ENCODE measurements at places on chromosomes 4 and X. TPM values are rescaled to one million over a fixed set of nuclear protein-coding genes. Genes with fewer than 3 reads are reported as not detected.

- H3K4me1 ChIP-seq, result no peaks in the 10 kb centered on the region
- no peaks in the 10 kb centered on the region for H3K27me3 ChIP-seq
- no peaks in the 10 kb centered on the region for H3K36me3 ChIP-seq
- no peak overlapping the region for H3K27ac ChIP-seq
- DNase-seq, result no peak
Observed at GRCh38 chr4:98845960-98846359, 83.0 kb downstream of the EIF4E start.

DNA sequence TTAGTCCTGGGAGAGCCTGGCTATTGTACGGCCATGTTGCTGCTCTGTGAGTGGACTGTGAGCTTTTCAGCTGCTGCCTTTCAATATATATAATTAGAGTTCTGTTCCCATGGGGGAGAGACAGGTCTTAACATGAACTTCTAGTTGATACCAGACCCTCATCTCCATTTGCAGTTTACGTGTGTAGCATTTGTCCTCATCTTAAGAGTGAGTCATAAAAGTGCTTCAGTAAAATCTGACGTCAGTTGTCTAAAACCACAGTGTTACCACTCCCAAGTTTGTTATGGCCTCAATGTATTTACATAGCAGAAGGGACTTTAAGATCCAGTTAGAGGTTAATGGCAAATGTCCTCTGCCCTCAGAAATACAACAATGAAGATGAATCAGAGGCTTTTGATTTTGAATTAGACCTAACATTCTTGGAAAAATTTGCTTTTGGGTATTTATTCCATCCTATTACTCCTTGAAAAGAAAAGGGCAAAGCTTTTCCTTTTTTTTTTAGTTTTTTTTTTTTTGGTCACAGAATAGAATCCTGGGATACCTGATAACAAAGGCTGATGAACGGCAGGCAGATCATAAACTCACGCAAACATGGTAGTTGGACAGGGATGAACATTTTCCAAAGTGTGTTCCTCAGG lies 38.6 kb downstream of the PHOX2B start:
- H3K4me3 ChIP-seq, result no peak overlapping the region
- H3K36me3 ChIP-seq, result no peaks in the 10 kb centered on the region
- no peaks in the 10 kb centered on the region for H3K4me1 ChIP-seq
- H3K27me3 ChIP-seq, result no peaks in the 10 kb centered on the region
- no peak for DNase-seq
- H3K27ac ChIP-seq, result no peak overlapping the region

- H3K27me3 ChIP-seq, result no peaks in the 10 kb centered on the region
- H3K27ac ChIP-seq, result no peak overlapping the region
- H3K4me1 ChIP-seq, result no peaks in the 10 kb centered on the region
- DNase-seq, result no peak
Observed at GRCh38 chr4:147787204-147787603, 55.3 kb downstream of the ARHGAP10 start.

DNA sequence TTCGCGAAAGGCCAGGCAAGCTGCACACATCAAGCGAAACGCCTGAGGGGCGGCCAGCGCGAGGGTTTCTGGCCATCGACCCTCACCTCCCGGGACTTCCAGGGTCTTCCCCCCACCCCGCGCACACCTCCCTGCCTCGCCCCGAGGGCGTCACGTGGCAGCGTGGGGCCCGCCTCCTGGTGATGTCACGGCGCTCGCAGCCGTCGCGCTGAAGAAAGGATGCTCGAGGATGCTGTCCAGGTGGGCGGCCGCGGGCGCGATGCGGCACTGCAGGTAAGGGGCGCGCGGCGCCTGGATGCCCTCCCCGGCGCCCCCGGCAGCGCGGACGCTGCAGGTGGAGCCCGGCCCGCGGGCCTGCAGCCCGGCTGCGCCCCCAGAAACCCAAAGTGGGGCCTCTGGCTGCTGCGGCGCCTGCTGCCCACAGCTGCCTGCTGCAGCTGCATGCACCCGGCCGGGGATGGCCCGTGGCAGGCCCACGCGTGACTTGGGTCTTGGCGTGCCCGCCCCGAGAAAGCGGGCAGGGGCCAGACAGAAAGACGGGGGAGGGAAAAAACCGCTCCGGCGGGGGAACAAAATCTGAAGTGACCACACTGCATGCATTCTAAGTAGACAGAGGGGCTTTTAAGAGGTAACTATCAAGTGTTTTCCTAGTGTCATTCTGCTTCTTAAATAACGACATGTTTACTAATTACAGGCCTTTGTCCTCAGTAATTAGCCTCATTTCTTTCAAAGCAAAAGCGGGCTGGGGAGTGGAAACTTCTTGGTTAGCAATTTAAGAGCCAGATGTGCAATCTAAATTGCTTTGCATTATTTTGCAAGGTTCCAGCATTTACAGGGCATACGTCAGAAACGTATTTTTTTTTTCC lies 1.7 kb downstream of the CLCN4 start:
- no peak overlapping the region for H3K27ac ChIP-seq
- peaks cover 5% of the 10 kb centered on the region for H3K4me1 ChIP-seq
- H3K4me3 ChIP-seq, result no peak overlapping the region
- H3K36me3 ChIP-seq, result no peaks in the 10 kb centered on the region
- peaks cover 7% of the 10 kb centered on the region for H3K27me3 ChIP-seq

DNA sequence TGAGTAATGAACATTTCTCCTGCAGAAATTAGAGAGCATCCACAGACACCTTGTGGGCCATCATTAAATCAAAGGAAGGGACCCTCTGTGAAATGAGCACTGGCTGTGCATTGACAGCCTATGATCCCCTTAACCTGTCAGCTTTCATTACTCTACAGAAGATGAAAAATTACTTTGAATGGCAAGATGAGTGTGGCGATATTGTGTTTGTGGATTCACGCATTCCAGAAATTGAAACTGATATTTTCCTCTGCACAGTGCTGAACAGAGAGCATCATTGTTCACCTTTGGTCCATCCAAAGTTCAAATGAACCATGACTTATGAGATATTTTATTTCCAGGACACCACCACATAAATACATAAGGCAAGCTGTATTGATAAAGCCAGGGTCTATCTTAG lies 374.8 kb upstream of the ANXA10 start:
- H3K36me3 ChIP-seq, result no peaks in the 10 kb centered on the region
- H3K27ac ChIP-seq, result no peak overlapping the region
- no peaks in the 10 kb centered on the region for H3K4me1 ChIP-seq
- no peak overlapping the region for H3K4me3 ChIP-seq

DNA sequence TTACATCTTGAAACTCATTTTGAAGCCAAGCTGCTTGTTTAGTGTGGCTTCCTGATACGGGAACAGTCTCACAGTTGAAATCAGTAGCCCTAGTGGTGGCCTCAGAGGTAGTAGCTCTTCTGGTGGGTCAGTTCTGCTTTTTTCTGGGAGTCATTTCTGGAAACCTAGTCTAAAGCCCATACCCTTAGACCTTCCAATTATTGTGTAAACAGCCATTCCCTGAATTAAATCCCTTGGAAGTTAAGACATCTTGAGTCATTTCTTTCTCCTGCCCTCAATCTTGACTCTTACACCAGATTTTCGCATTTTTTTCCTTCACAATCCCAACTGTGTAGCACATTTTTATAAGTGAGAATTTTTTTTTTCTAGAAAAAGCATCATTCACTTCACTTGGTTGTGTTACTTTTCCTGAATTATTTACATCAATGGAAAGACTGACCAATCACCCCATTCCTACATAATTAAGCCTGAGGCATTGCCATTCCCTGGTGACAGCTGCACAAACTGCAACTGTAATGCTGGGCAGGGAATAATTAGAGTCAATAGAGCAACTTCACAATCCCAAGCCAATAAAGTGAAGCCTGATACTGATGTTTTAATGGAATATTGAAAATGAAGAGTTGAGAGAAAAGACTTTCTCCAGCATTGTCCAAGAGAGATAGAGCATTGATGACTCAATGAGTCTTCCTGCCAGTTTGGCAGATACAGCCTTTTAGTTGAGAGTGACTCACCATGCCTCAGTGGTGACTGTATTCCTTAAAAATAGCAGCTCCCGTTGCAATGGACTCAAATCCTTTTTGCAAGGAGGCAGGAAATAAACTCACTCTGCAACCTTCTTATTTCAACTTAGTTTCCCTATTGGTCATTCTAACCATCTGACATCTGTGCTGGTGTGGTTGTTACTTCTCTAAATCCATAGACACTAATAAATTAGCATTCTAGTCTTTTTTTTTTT lies 13.0 kb upstream of the SEPSECS start:
- H3K4me3 ChIP-seq, result no peak overlapping the region
- no peak overlapping the region for H3K27ac ChIP-seq
- H3K27me3 ChIP-seq, result no peaks in the 10 kb centered on the region
- H3K4me1 ChIP-seq, result no peaks in the 10 kb centered on the region
- DNase-seq, result no peak

DNA sequence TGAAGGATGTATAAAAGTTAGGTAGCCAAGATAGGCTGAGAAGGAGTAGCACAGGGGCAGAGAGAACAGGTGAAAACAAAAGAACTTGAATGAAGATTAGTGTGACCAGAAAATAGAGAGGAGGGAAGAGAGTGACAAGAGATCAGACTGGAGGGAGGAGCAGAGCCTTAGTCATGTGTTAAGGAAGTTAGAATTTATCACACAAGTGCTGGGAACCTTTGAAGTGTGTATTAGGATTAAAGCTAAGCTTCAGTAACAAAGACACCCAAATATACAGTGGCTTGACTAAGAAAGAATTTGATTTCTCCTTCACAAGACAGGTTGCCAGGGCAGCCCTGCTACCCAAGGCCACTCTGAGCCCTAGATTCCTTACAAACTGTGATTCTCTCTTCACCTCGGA lies 10.7 kb upstream of the CCDC149 start:
- H3K27me3 ChIP-seq, result peaks cover 1% of the 10 kb centered on the region
- H3K4me3 ChIP-seq, result no peak overlapping the region
- H3K4me1 ChIP-seq, result no peaks in the 10 kb centered on the region
- DNase-seq, result no peak
- H3K36me3 ChIP-seq, result no peaks in the 10 kb centered on the region

DNA sequence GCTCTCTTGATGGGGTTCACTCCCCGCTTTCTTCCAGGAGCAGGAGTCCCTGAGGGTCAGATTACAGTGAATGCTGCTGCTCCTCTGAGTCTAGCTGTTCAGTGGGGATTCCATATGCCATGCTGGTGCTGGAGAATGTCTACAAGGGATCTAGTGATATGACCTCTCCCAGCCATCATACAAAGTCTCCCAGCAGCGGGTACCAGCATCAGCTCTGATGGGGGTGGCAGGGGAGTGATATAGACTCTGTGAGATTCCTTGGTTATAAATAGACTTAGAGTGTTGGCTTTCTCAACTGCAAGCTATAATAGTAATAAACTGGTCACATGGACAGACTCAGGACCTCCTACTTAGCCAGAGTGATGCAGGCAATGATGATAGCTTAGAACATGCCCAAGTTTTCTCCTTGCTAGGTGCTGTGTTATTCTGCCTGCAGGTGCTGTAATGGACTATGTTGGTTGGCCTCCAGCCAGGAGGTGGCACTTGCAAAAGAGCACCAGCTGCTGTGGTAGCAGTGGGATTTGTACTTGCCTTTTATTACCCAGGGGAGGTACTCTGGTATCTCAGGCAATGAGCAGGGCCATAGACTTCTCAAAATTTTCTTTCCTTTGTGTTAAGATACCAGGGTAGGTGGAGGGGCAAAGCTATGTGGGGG lies 202.9 kb downstream of the CHIC1 start:
- no peak overlapping the region for H3K4me3 ChIP-seq
- no peak overlapping the region for H3K27ac ChIP-seq
- no peaks in the 10 kb centered on the region for H3K36me3 ChIP-seq
- no peaks in the 10 kb centered on the region for H3K4me1 ChIP-seq
- DNase-seq, result no peak

DNA sequence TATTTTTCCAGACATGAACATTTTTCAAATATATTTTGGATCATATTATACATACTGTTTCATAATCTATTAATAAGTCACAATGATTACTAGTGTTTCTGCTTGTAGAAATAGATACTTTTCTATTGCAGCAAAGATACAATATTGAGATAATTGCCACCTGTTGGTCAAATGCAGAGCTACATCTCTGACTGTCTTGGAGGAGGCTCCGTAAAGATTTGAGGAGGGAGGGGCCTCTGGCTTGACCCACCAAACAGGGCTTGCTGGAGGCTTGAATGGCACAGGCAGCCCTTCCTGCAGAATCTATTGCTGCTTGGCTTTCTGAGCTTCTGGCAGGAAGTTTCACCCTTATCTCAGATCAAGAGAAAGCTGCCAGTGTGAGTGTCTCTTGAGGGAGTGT lies 99.3 kb upstream of the ARMCX2 start:
- no peaks in the 10 kb centered on the region for H3K4me1 ChIP-seq
- H3K4me3 ChIP-seq, result no peak overlapping the region
- peak; percentile 23 for DNase-seq
- H3K27ac ChIP-seq, result no peak overlapping the region
- no peaks in the 10 kb centered on the region for H3K27me3 ChIP-seq
- no peaks in the 10 kb centered on the region for H3K36me3 ChIP-seq

GRCh38 chrX:96978906-96979305 lies 95.2 kb downstream of the RPA4 start:
- H3K27me3 ChIP-seq, result no peaks in the 10 kb centered on the region
- no peak overlapping the region for H3K4me3 ChIP-seq
- no peaks in the 10 kb centered on the region for H3K36me3 ChIP-seq

DNA sequence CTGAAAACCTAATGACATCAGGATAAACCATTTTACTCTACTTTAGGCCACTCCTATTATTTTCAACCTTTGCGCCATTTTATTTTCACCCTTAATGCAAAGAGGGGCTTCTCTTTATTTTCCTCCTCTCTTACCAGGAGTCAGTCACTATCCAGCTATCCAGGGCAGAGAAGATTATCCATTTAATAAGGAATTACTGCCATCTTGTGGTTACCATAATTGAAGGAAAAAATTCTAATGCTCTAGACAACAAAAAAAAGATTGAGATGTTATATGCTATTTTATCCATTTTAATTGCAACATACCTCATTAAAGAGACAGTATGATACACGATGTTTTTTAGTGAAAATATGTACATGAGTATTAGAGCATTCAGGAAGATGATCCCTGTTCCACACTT lies 514.5 kb upstream of the FAM241A start:
- DNase-seq, result no peak
- no peak overlapping the region for H3K4me3 ChIP-seq
- H3K27ac ChIP-seq, result no peak overlapping the region
- H3K36me3 ChIP-seq, result no peaks in the 10 kb centered on the region
- no peaks in the 10 kb centered on the region for H3K4me1 ChIP-seq

DNA sequence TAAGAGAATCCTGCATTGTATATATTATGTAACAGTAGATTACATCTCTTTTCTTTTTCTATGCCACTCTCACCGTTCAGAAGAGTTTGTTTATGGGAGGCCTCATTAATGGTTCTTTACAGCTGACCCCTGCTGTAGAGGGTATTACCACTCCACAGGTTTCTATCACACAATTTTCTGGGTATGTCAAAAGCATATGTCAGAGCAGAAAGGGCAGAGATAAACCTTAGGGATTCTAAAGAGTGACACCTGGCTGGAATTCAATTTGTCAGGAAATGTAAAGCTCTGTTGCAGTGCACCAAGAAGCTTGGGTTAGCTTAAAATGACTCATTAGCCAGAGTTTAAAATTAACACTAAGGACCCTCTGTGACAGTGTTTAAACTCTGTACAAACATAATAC lies 658.7 kb downstream of the PCDH18 start:
- H3K36me3 ChIP-seq, result no peaks in the 10 kb centered on the region
- H3K4me1 ChIP-seq, result no peaks in the 10 kb centered on the region
- H3K4me3 ChIP-seq, result no peak overlapping the region
- no peaks in the 10 kb centered on the region for H3K27me3 ChIP-seq

- H3K4me1 ChIP-seq, result no peaks in the 10 kb centered on the region
- H3K4me3 ChIP-seq, result no peak overlapping the region
- no peaks in the 10 kb centered on the region for H3K36me3 ChIP-seq
Observed at GRCh38 chr4:71275570-71275969, 63.2 kb upstream of the SLC4A4 start.

SCML1 gene
- polyA plus RNA-seq, result 1.5 TPM

CDX4 gene
- polyA plus RNA-seq, result not detected

TDO2 gene
- polyA plus RNA-seq, result not detected

MAP7D2 gene
- 0.30 TPM for polyA plus RNA-seq

PRAF2 gene
- 42.0 TPM for polyA plus RNA-seq

TENM3 gene
- polyA plus RNA-seq, result not detected
